GM04503 (cell line): ENCODE measurements at places on chromosomes 16 and 17.

- DNase-seq: no peak
These were observed 75.8 kb upstream of the ENDOV start for GRCh38 chr17:80339118-80339517.

DNA sequence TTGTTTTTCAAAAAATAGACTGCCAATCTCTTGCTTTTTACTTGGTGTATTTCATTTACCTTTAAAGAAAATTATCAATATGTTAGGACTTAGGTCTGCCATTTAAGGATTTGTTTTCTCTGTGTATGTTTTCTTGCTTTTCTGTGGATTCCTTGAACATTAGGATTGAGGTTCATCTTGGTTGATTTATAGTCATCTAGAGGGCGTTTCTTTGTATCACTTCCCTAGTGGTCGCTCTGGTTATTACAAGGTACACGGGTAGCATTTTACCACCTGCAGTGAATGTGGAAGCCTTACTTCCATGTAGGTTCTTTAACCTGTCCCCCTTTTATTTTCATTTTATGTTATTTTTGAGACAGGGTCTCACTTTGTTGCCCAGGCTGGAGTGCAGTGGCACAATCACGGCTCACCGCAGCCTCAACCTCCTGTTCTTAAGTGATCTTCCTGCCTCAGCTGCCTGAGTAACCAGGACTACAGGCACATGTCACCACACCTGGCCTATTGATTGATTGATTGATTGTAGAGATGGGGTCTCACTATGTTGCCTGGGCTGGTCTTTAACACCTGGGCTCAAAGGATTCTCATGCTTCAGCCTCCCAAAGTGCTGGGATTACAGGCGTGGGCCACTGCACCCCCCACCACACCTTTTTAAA lies 35.2 kb upstream of the CBX4 start:
- no peak for DNase-seq

- no peak for DNase-seq
These were observed 16.5 kb upstream of the ZC3H18 start for GRCh38 chr16:88553739-88554138.

DNA sequence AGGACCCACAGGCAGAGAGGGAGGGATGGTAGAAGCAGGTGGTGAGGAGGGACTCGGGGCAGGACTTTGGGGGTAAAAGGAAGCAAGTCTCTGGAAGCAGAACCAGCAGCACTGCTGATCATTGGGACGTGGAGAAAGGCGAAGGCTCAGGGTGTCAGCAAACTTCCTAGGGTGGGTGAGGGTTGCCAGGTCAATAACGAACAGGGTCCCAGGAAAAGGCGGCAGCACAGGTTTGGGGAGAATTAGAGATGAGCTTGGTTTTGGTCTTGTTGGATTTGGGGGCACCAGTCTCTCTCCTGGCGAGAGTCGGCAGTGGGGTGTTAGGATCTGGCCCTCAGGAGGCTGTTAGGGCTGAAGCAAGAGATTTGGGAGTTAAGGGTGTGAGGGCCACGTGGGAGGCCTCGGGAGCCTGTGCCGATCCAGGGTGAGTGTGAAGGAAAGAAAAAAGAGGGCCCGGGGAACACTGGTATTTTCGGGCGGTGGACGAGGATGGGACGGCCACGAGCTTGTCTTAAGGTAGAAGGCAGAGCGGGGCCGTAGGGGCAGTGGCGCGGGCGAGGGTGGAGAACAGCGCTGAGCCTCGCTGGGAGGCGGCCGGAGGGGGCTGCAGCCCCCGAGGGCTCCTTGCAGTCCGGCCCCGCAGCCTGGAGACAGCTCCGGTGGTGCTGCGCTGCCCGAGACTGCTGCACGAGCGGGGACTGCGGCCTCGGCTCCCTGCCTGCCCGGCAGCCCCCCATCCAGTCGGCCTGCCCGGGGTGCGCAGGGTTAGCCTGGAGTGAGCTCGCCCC lies 765 bp upstream of the ADORA2B start:
- DNase-seq: no peak

- DNase-seq: no peak
These were observed 24.5 kb upstream of the MTMR4 start for GRCh38 chr17:58538811-58539409.

- DNase-seq: no peak
These were observed 62.7 kb downstream of the SEC14L1 start for GRCh38 chr17:77203436-77203835.

GRCh38 chr17:1001640-1002411 lies 4.9 kb downstream of the TIMM22 start:
- no peak for DNase-seq

- no peak for DNase-seq
These were observed 394.8 kb downstream of the KCNJ2 start for GRCh38 chr17:70564006-70564620.

- DNase-seq: peak; percentile 61
These were observed 30.3 kb upstream of the LRRC37A start for GRCh38 chr17:46264456-46265198.

GRCh38 chr16:2337431-2338296 lies 2.9 kb downstream of the ABCA3 start:
- no peak for DNase-seq

- DNase-seq: peak; percentile 78
These were observed 24.1 kb downstream of the BAHCC1 start for GRCh38 chr17:81419319-81419885.

DNA sequence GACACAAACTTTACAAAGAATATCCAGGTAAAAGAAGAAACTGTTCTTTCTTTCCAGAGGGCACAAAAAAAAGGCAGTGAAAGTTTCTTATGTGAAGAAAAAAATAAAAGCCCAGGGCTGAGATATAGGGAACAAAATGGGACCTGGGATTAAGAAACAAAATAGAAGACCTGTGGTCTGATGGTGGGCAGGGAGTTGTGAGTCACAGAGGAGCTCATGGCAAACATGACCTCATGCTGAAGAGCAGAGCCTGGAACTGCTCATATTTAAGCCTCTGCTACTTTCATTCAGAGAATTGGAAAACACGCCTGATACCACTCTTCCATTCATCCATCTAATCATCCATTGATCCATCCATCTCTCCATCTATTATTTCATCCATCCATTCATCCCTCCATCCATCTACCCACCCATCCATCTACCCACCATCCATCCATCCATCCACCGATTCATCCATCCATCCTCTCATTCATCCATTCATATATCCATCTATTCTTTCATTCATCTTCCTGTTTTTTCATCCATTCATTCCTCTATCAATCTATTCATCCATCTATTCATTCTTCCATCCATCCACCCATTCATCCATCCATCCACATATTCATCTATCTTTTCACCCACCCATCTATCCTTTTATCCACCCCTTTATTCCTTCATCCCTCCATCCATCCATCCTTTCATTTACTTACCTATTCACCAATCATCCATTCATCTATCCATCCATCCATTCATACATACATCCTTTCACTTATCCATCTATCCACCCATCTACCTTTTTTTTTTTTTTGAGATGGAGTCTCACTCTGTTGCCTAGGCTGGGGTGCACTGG lies 30.0 kb downstream of the WFDC1 start:
- no peak for DNase-seq

DNA sequence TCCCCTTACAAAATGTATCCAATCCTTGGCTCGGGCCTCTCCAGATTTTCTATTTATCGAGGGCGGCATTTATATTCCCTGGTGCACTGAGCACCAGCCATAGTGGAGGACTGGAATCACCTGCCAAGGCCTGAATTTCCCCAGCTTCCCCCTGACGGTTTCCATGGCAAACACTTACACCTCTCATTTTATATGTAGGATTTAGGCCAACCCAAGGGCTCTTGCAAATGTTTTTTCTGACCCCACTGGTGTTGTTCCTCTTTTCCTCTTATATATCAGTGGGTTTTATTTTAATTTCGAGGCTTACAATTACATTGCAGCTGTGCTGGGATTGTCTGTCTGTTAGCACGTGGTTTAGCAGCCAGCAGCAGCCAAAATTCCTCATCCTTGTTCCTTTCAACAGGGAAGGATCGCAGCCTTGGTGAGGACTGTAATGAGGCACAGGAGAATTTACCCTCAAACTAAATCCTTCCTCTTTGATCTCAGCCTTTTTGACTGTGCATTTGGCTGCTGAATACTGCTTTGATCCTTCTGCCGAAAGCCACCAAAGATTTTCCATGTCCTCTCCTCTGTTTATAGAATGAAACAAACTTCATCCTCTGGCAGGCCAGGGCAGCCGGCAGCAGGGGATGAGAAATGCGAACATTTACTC lies 26.5 kb upstream of the CES5A start:
- no peak for DNase-seq

- no peak for DNase-seq
These were observed 177.8 kb upstream of the TBX2 start for GRCh38 chr17:61221597-61222471.

- no peak for DNase-seq
These were observed 10.5 kb downstream of the YPEL2 start for GRCh38 chr17:59341922-59342321.

GRCh38 chr17:43553573-43553972 lies 7.4 kb upstream of the ETV4 start:
- DNase-seq: no peak

DNA sequence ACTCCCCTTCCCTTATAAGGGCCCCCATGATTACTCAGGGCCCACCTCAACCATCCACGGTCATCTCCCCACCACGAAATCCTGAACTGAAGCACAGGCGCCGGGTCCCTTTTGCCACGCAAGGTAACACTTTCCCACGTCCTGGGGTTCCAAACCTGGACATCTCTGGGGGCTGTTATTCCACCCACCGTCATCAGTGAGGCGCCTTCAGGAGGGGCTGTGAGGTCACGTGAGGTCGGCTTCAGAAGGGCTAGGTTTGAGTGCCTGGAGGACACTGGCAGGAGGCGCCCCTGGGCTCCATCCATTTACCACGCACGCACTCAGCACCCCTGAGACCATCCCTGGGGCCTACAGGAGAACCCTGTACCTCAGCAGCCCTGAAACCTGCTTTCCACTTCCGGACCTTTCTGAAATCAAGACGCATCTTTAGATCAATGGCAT lies 4.1 kb downstream of the CD2BP2 start:
- DNase-seq: no peak

- peak; percentile 83 for DNase-seq
These were observed 35.3 kb downstream of the B9D1 start for GRCh38 chr17:19327031-19327783.

DNA sequence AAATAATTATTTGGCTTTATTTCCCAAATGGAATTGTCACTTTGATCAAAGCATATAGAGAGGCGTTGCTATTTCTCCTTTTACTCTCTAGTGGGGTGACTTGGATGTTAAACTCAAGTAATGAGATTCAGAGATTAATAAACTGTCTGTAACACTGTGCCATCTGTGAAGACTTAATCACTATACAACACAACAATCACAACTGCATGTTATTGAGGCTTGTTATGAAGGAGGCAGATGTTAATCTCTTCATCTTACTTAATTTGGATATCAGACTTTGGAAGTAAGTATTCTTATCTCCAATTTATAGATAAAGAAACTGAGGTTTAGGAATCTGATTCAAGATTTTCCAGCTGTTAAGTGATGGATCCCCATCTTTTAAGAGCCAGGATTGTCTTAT lies 132.5 kb downstream of the CNTNAP4 start:
- no peak for DNase-seq

DNA sequence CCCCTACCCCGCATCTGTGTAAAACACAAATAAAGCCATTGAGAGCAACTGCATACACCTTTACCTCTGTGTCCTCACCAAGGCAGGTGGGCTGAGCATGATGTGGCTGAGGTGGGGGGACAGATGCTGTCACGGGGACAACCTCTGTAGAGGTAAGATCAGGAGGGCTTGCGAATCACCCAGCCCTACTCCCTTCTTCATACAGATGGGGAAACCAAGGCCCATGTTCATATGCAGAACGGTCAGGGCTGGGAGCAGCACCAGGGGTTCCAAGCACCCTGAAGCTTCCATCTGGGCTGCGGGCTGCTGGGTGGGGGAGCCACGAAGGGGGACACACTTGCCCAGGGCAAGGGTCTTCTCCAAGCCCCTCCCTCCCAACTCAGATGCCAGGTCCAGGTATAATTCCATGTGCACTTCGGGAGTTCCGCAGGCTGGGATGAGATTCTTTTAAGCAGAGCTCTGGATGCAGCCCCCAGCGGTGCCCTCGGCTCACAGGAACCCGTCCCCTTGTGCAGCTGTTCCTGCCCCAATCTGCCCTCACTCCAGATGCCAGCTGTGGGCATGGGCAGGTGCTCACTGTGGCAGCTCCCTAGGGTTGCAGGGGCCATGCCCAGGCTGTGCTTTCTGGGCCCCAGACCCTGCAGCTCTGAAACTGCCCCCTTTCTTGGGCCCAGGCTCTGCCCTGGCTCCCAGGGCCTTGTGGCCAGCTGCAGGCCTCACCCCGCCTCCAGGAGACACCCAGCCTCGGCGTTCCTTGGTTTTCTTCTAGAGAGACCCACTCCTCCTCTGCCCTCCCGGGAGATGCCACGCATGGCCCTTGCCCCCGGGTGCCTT lies 9.6 kb downstream of the CTRB1 start:
- DNase-seq: no peak

- no peak for DNase-seq
These were observed 11.7 kb downstream of the CANT1 start for GRCh38 chr17:78997881-78998280.

DNA sequence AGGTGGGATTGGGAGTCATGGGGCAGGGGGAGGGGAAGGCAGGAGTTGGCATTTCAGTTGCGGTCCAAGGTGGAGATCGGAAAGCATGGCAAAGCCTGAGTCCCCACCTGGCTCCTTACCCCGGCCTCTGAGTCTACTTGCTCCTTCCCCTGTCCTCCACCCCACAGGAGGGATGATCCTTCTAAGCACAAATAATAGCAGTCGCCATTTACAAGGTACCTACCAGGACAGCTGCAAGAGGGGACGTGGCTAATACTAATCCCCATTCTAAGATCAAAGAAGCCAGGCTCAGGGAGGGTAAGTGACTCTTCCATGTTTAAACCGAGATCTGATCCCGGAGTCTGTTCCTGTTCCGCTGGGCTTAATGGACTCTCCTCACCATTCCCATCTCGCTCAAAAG lies 396.3 kb downstream of the SLC39A11 start:
- no peak for DNase-seq

DNA sequence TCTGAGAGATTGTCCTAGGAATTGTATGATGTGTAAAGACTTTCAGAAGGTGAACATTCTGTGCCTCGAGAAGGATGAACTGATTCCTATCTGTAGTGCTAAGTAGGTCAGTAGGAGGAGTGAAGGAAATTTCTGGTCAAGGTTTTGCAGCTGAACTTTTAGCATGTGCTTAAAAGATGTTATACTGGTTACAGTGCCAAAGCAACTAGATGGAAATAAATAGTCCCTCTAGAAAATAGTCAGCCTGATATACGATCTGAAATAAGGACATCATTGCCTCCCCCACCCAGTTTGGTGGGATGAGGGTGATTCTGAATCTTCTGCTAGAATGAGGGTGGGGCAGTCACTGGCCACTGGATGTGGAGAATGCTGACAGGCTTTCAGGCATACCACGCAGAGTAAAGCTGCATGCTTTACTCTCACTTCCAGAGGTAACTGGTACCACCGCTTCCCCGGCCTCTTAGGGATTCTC lies 57.2 kb upstream of the VPS4A start:
- DNase-seq: no peak

- no peak for DNase-seq
These were observed 61.6 kb downstream of the TIMM22 start for GRCh38 chr17:1058423-1059130.

GRCh38 chr16:27377666-27378485 lies 24.1 kb upstream of the IL21R start:
- no peak for DNase-seq

- DNase-seq: no peak
These were observed 132.3 kb upstream of the IRX3 start for GRCh38 chr16:54418903-54419302.

- peak; percentile 17 for DNase-seq
These were observed 23.8 kb downstream of the LCMT1 start for GRCh38 chr16:25135254-25135878.

GRCh38 chr17:10673312-10673711 lies 16.2 kb upstream of the MYH3 start:
- no peak for DNase-seq

GRCh38 chr17:4443476-4443875 lies 9.7 kb downstream of the SPNS3 start:
- no peak for DNase-seq
